ENCODE measurements at places on chromosomes 12 and 14.

GRCh38 chr14:89915114-89915878 lies 39.2 kb downstream of the EFCAB11 start:
- DNase-seq, result peak; percentile 79

DNA sequence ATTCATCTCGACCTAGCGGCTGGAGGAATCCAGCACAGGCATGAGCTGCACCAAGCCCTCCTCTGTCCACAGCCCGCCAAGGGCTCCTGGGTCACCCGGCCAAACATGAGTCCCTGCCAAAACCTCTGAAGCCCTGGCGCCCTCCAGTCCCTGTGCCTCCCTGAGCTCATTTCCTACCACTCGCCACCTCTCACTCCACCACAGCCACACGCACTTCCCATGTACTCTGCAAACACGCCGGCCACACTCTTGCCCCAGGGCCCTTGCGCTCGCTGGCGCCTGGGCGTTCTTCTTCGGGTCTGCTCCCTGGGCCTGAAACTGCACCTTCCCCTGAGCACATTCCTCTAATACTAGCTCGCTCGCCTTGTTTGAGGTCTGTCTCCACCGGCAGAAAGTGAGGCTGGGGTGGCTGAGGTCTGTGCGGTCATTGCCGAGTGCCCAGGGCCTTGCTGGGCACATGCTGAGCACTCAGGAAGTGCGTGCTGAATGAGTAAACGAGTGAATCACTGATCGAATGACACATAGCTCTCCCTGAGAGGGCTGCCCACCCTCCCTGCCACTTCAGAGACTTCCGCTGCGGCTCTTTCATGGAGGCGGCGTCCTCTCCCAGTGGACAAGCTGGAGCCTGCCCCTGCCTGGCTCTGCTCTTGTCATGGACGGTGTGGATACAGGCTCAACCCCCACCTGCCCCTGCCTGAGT lies 33.7 kb upstream of the DLK1 start:
- peak; percentile 38 for DNase-seq

GRCh38 chr12:79057540-79057939 lies 193.0 kb downstream of the SYT1 start:
- DNase-seq, result no peak

DNA sequence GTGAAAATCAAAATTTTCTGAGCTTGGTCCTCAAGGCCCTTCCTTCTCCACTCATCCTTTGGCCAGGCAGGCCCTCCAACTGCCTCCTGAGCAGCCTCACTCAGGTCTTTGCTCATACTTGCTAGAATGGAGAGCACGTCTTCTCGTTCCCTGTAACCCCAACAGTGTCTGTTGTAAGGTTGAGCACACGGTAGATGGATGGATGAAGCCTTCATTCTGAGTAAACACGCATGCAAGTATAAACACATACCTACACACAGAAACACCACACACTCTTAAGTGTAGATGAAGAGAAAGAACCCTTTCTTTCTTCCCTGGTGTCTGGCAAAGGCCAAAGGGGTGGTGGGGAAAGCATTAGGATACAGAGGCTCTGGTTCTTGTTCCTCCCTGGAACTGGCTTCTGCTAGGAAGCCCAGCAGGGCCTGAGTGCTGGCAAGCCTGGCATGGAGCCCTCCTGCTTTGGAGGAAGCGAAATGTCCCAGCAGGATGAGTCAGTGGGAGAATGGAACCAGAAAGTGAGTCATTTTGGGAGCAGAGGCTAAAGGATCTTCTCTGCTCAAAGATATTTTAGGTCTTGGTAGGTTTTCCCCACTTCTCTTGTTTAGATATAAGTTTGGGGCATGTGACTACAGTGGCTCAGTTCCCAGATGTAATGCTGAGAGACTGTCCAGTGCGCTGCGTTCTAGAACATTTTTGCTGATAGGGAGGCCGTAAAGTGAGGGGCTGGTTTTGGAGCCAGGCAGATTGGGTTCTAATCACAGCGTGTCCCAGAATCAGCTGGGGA lies 127.4 kb downstream of the CACNA1C start:
- DNase-seq, result peak; percentile 58

DNA sequence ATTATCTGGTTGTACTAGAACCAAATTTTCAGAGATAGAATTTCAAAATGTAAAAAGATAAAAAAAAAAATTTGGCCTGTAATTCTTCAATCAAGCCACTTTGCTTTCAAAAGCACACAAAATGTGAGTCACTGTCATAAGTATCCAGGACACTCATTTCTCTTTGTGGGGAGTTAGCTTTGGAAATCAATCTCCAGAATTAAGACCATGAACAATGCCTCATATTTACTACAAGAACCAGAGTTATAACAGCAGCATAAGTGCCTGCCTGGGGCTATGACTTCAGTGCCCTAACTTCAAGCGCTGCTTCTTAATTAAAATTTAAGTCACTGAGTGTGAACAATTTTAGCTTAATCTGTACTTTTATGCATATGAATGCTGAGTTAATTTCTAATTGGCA lies 162.1 kb downstream of the C12orf42 start:
- no peak for DNase-seq

- no peak for DNase-seq
Measured at GRCh38 chr12:58106195-58106594, 164.8 kb downstream of the ATP23 start.

DNA sequence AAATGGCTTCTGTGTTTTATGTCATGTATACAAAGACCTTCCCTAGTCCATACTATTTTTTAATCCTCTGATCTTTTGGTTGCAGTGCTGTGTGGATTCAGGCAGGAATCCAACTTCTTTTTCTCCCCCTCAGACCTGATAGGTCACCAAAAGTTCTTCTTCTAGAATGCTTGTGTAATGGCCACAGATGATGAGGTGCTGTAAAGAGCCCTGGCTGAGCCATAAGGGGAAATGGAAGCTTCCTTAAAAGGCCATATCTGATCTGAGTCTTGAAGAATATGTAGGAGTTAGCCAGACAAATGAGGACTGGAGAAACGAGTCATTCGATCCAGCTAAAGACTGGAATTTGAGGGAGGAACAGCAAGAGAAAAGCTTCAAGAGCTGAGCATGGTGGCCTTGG lies 353.9 kb downstream of the PCNX1 start:
- peak; percentile 56 for DNase-seq

- no peak for DNase-seq
Measured at GRCh38 chr12:38610808-38611350, 294.3 kb downstream of the ALG10B start.

- DNase-seq, result no peak
Measured at GRCh38 chr12:9587987-9588600, 19.6 kb downstream of the KLRB1 start.

DNA sequence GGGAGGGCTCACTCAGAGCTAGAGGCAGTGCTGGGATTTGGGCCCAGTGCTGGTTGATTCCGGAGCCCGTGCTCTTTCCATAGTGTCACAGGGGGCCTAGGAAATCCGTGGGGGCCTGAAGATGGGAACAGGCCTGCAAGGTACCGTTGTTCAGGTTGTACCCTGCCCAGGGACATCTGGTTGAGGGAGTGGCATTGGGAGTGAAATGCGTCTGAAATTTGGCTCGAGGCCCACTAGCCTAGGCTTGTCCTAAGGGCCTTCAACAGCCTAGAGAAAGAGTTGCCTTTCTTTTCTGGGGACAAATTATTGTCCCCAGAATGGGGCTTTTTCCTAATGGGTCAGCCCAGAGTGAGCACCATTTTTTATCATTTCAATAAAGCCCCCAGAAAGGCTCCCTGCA lies 26.4 kb upstream of the FAM222A start:
- DNase-seq, result no peak

DNA sequence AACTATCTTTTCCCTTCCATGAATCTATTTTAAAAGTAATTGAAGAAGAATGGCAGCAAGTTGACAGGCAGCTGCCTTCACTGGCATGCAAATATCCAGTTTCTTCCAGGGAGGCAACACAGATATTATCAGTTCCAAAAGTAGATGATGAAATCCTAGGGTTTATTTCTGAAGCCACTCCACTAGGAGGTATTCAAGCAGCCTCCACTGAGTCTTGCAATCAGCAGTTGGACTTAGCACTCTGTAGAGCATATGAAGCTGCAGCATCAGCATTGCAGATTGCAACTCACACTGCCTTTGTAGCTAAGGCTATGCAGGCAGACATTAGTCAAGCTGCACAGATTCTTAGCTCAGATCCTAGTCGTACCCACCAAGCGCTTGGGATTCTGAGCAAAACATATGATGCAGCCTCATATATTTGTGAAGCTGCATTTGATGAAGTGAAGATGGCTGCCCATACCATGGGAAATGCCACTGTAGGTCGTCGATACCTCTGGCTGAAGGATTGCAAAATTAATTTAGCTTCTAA lies 18.4 kb downstream of the TMPO start:
- no peak for DNase-seq

DNA sequence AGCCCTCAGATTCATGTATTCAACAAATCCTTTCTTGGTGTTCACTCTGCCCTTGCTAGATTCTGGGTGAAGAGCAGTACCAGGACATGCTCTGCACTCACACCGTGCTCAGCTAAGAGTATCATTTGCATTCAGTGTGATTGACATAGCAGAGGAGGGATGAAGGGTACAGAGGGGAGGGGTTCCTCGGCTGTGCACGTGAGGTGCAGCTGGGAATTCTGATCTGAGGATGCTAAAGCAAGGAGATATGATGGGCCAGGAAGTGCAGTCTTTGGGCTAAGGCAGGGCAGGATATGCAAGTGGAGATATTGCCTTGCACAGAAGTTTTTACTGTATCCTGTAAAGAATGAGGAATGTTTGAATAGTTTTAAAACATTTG lies 108.6 kb downstream of the FGD4 start:
- DNase-seq, result no peak

GRCh38 chr14:70350078-70350477 lies 9.4 kb downstream of the COX16 start:
- DNase-seq, result no peak

DNA sequence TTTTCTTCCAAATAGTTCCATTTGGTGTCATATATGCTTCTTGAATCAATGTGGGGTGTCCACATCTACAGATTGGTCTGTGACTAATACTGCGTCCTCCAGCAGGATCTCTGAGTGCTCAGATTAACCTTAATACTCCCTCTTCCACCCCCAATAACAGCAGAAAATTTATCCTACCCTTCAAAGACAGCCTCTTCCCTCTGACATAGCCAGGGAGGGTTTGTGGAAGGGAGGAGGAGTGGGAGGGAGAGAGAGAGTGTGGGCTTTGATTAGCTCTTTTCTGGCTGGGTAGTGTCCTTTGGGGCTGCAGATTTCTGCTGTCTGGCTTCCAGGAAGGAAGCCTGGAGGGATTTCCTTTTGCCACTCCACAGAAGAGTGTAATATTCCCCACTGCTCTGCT lies 220.7 kb downstream of the TTC6 start:
- no peak for DNase-seq

DNA sequence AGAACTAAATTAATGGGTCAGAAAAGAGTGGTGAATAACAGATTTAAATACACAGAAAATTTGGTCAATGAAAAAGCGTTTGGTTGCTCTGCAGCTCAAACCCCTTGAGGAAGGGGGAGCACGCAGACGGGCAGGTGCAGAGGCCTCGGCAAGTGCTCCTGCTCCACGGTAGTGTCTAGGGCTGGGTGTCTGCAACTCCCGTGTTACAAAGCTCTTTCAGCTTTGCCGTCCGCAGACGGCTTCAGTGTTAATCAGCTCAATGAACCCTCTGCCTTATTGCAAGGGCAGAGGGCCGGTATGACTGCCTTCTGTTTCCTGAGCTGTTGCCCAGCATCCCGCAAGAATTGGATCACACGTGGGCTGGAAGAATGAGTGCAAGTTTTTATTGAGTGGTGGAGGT lies 125.7 kb upstream of the TRHDE start:
- no peak for DNase-seq

- no peak for DNase-seq
Measured at GRCh38 chr12:53166837-53167236, 13.7 kb upstream of the ZNF740 start.

- DNase-seq, result no peak
Measured at GRCh38 chr14:56273155-56273554, 154.9 kb downstream of the PELI2 start.

GRCh38 chr12:53179687-53180219 lies 769 bp upstream of the ZNF740 start:
- DNase-seq, result no peak

GRCh38 chr12:112716099-112717093 lies 75.2 kb upstream of the RPH3A start:
- peak; percentile 5 for DNase-seq

DNA sequence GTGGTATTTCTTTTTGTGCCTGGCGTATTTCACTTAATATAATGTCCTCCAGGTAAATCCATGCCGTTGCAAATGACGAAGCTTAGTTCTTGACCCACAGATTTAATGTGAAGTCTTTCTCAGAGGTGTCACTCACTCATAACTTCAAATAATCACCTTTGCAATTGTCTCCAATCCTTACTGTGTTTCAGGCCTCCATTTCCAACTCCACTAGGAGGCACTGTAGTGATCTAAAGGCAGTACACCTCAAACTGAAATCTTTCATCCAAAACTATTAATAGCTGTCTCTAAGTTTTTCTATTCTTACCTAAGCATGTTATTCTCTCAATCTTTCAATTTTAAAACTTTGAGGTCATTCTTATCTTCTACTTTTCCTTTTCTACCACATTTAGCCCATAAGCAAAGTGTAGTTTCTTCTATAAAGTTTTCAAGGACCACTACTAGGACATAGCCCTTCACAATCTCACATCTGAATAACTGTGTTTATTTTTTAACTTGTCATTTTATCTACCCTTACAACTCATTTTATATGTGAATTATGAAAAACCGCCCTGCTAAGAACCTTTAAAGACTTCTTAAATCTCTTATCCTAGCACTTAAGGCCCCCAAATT lies 25.5 kb upstream of the FBXO34 start:
- peak; percentile 36 for DNase-seq

GRCh38 chr12:100767371-100767770 lies 27.2 kb upstream of the ANO4 start:
- no peak for DNase-seq

GRCh38 chr14:35369701-35370191 lies 34.8 kb downstream of the NFKBIA start:
- DNase-seq, result no peak

GRCh38 chr12:64674367-64674922 lies 64.2 kb downstream of the RASSF3 start:
- no peak for DNase-seq

- peak; percentile 47 for DNase-seq
Measured at GRCh38 chr12:121176826-121177529, 33.0 kb upstream of the P2RX4 start.

DNA sequence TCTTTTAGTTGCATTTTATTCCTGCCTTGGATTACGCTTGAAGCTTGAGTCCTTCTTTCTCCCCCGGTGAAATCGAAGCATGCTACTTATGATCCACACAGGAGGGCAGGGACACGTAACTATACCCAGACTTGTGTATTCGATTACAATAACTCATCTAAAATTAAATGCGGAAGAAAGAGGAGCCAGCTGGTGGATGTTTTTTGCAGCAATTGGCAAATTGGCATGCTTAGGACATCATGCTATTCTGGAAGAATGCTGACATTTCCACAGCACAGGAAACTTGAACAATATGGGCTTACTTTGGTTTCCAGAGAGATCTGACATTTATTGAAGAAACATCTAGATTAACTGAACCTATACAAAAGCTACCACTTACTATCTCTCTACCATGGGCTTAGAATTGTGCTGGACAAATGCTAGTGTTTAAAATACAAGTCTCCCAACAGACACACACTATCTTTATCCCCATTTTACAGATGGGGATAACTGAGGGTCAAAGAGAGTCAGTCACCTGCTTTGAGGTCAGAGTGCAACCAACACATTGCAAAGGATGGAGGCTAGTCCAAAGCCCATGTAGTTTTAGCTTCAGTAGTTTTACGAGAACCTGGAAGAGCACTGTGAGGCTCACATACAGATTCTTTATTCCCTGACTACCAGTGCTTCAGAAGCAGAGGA lies 36.3 kb downstream of the LGMN start:
- no peak for DNase-seq

Measured in suppressor macrophage treated with lipopolysaccharide for 4 hours (primary cell).